Kidney epithelial cell (primary cell): ENCODE measurements at places on chromosomes 2 and 18. TPM values are rescaled to one million over a fixed set of nuclear protein-coding genes. Genes with fewer than 3 reads are reported as not detected.

Gene HES6
- 49.7 and 50.1 TPM in 2 replicates for total RNA-seq

Gene UNC80
- total RNA-seq = not detected in 2 replicates

Gene ZNF532
- 89.5 and 101 TPM in 2 replicates for total RNA-seq

Gene DHRS9
- total RNA-seq = not detected in 2 replicates

Gene SIX2
- total RNA-seq = 0.27 and 0.96 TPM in 2 replicates

Gene DPP4
- 61.6 and 78.9 TPM in 2 replicates for total RNA-seq

Gene NAT8
- total RNA-seq = not detected in 2 replicates

Gene PTGR3
- 6.6 and 11.8 TPM in 2 replicates for total RNA-seq

Gene FBXO48
- 0.54 and 0.68 TPM in 2 replicates for total RNA-seq

Gene UPP2
- total RNA-seq = not detected in 2 replicates

Gene UGT1A1
- not detected in 2 replicates for total RNA-seq

Gene LOXHD1
- total RNA-seq = 0.08 and 0.14 TPM in 2 replicates

Gene ARMC9
- total RNA-seq = 20.0 and 27.5 TPM in 2 replicates

Gene C2orf72
- 0.63 and 1.3 TPM in 2 replicates for total RNA-seq

Gene B3GNT7
- total RNA-seq = 8.8 and 12.2 TPM in 2 replicates

Gene PDIA6
- total RNA-seq = 270 and 328 TPM in 2 replicates

Gene PCARE
- total RNA-seq = not detected in 2 replicates

Gene REEP1
- total RNA-seq = 0.48 and 1.3 TPM in 2 replicates

Gene BOLL
- total RNA-seq = not detected in 2 replicates

GRCh38 chr18:43115076-43115921 is at the start of gene RIT2:
Gene RIT2 (minus strand): TSS chr18:43115685.
- no peak for DNase-seq

- no peak for DNase-seq
These were observed 27.9 kb downstream of the IWS1 start for GRCh38 chr2:127498386-127498785.

- no peak for DNase-seq
These were observed 807 bp downstream of the PELI1 start for GRCh38 chr2:64143169-64144056.

DNA sequence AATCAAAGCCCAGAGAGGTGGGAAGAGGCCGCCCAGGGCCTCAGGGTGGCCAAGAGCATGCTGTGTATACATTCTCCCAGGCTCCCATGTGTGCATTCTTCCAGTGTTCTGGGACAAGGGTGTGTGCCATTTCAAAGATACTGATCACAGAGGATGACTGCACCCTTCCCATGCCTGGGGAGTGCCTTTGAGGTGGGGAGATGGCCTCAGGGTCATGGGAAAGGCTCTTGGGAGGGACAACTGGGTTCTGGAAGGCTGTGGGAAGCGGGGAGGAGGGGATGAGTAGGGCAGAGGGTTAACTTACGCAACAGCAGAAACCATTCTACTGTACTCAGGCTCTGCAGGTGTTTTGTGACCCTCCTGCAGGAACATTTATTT is 40.9 kb downstream of the KLHL29 start:
- no peak for DNase-seq

- DNase-seq = no peak
These were observed 27.0 kb downstream of the SLC40A1 start for GRCh38 chr2:189553504-189554088.

DNA sequence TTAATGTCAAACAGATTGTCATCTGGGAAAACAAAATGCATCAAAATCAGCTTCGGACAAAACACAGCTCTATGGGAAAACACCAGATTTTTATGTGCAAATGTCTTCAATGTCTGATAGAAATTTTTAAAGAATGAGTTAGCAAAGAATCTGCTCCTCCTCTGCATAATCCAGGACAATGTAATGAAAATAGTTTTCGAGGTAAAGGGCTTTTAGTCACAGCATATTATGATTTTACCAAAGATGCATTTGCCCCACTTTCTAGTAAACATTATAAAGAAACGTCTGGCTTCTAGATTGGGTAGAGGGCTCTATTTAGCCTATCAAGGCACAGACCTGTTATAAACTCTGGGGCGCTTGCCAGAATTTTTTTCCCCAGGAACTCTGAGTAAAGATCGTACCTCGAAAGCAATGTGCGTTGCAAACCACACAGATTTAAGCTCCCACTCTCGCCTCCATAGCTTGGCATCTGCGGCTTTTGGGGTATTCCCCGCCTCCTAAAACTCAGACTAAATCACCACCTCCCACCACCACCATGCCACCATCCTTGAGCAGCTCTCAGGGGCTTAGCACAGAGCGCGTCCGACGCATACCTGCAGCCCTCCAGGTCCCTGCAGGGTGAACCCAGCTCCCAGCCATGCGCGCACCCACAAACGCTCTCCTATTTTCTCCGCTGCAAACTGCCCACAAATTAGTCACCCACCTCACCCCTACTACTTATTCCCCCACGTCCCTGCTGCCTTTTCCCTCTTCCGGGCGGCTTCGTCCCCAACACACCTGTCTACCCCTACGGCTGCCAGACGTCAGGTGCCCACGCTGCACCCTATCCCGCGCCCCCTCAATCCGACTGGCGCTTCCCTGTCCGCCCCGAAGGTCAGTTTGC is 829 bp downstream of the ACVR1C start:
- DNase-seq = no peak

- DNase-seq = no peak
These were observed 279.2 kb downstream of the GALR1 start for GRCh38 chr18:77528872-77529271.

GRCh38 chr2:19801367-19802080 is 100.3 kb downstream of the TTC32 start:
- DNase-seq = peak; percentile 98

GRCh38 chr2:168802859-168803725 is 655 bp downstream of the NOSTRIN start:
- no peak for DNase-seq

DNA sequence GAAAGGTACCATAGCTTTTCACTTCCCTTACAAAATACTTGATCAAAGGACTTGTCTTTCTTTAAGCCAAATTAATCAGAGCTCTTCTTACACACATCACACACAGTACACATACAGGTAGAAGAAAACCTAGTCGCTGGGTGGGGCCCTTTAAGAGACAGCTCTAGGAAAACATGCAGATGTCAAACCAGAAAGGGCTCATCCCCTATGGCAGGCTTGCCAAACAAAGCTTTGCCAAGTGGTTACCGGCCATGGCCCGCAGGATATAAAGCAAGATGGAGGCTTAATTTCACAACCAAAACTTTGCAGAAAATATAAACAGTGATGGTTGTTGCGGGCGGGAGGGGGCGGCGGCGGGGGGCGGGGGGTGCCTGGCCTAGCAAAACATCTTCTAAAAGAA is 2156.0 kb upstream of the PIK3C3 start:
- no peak for DNase-seq

GRCh38 chr18:73409242-73409641 is 541.5 kb upstream of the NETO1 start:
- no peak for DNase-seq

GRCh38 chr2:80517316-80517715 is 212.8 kb upstream of the LRRTM1 start:
- DNase-seq = no peak

- DNase-seq = no peak
These were observed 16.3 kb downstream of the POLR2D start for GRCh38 chr2:127841466-127842178.

DNA sequence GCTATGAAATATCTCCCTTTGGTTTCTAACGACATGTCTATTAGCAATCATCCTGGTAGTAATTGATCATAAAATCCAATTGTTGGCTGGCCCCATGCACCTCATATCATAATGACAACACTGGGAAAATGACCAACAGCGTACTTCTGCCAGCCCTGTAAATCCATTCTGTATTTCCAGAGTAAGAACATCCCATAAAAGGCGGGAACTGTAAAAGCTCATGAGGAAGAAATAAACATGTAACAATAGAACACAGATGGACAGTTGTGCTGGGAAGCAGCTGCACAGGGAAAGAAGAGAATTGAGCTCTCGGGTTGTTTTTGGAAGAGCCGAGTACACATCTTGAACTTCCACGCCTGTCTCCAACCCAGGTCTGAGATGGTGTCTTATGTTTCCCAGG is 218.7 kb downstream of the CMPK2 start:
- DNase-seq = no peak

- DNase-seq = peak; percentile 79
These were observed 17.5 kb upstream of the DPP4 start for GRCh38 chr2:162091325-162092007.

GRCh38 chr2:11703700-11704099 is 33.7 kb upstream of the NTSR2 start:
- DNase-seq = no peak

DNA sequence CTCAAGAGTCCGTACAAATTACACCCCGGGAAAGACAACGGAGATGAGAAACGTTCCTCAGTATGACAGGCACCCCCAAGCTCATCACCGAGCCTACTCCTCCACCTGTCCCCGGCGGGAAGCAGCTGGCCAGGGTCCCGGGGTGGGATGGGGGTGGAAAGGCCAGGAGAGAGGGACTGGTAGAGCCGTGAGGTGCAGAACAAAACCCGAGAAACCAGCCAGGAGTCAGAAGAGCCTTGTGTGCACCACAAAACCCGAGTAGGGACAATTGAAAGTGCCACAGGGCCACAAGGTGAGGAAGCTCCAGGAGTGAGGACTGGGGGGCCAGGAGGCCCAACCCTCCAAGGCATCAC is 75.5 kb upstream of the SALL3 start:
- DNase-seq = no peak

- DNase-seq = no peak
These were observed 45.5 kb downstream of the EML4 start for GRCh38 chr2:42214669-42215068.

DNA sequence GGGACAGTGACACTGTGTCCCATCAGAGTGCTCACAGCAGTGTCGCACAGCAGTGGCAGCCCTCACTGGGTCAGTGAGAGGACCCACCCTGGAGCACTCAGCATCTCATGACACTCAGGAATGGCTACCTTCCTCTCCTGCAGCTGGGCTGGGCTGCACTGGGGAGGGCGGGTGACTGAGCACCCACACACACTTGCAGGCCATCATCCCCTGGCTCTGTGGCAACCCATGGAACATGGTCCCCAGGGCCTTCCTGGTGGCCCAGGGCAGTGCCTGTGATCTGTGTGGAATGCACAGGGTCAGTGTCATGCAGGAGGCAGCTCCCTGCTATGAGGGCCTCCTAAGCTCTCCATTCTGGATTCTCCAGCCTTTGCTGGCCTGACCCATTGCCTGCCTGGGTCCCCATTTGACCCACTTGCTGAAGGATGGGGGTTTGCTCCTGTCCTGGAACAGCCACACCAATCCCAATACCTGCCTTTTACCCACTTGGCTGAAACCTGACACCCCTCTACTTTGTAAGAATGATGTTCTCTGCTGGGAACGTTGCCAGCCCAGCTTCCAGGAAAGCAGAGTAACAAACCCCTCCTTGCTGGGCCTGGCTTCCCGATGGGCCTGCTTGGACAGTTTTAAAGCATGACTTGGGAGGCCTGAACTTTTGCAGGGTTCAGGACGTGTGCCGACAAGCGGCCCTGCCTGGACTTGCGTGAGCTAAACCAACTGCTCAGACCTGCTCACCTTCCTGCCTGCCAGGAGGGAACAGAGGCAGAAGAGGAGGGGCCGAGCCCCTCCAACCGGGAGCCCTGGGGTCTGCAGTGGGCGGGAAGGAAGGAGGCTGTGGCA is 13.7 kb downstream of the HS6ST1 start:
- peak; percentile 87 for DNase-seq

- no peak for DNase-seq
These were observed 159.4 kb downstream of the RBM43 start for GRCh38 chr2:151102226-151102625.

DNA sequence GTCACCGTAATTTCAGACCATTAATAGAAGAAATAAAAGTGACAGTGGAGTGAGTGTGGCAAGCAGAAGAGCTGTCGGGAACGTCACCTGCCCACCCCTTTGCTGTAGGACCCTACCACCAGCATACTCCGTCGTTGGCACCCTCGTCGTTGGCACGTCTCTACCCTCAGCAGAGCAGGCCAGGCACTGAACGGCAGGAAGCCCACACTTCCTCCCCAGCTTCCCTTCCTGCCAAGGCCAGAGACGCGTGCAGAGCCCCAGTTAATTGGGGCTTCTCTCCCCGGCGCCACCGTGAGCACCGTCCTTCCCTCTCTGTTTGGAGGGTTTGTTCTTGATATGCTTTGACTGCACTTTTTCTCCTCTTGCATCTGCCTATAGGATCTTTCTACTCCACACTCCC is 27.0 kb upstream of the NFATC1 start:
- no peak for DNase-seq

- DNase-seq = peak; percentile 72
These were observed 13.9 kb upstream of the UGP2 start for GRCh38 chr2:63827749-63828148.

DNA sequence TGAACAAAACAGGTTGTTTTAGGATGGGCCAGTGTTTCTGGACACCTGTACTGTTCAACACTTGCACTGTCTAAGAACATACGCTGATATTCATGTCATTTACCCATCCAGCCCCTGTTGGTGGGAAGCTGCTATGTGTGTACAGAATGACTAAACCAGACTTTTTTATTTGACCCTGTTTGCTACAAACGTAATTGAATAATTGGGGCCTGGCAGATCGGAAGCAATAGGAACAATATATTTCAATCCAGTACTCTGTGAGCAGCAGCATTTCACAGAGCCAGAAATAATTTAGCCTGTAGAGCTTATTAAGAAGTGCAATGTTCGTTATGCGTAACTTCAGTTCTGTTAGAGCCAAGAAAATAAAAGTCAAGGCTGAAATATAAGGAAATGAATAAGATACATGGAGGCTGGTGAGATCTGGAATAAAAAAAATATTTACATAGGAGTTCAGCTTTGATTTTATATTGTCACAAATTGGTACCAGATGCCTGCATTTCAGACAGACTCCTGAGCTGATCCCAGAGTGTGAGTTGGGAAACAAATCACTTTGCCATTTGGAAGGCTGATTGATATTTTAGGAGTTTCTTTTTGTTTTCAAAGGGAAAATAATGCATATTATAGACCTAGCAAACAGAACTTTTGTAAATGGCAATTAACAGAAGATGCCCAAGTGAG is 19.7 kb downstream of the CABLES1 start:
- no peak for DNase-seq

GRCh38 chr2:235868224-235868623 is 300.0 kb downstream of the GBX2 start:
- no peak for DNase-seq
